ENCODE measurements at places on chromosomes 6 and 20. TPM values are rescaled to one million over a fixed set of nuclear protein-coding genes. Genes with fewer than 3 reads are reported as not detected.
A peak's percentile ranks its signal among the peaks of the same experiment; 100 is the strongest.

The RIOK1 gene
- total RNA-seq: 25.4 TPM

The DCDC2 gene
- 9.8 TPM for total RNA-seq

The MYBL2 gene
- 2.1 TPM for total RNA-seq

- no peak overlapping the region for H3K27ac ChIP-seq
- H3K4me1 ChIP-seq: no peaks in the 10 kb centered on the region
- no peak overlapping the region for H3K4me3 ChIP-seq
- DNase-seq: no peak
- H3K36me3 ChIP-seq: no peaks in the 10 kb centered on the region
Measured at GRCh38 chr6:18753076-18753475, 365.9 kb downstream of the RNF144B start.

- no peak for DNase-seq
- H3K27me3 ChIP-seq: no peaks in the 10 kb centered on the region
- H3K36me3 ChIP-seq: no peaks in the 10 kb centered on the region
- no peak overlapping the region for H3K4me3 ChIP-seq
- no peaks in the 10 kb centered on the region for H3K4me1 ChIP-seq
Measured at GRCh38 chr20:47770935-47771334, 14.3 kb downstream of the SULF2 start.

DNA sequence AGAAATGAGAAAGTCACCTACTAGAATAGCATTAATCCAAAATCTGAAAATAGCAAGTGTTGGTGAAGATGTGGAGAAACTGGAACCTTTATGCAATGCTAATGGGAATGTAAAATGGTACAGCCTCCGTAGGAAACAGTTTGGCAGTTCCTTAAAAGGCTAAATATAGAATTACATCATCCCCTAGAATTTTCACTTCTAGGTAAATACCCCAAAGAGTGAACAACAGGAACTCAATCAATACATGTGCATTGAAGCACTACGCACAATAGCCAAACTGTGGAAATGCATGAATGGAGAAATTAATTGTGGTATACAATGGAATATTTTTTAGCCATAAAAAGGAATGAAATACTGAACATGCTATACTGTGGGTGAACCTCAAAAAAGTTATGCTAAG lies 982.0 kb upstream of the FLRT3 start:
- no peaks in the 10 kb centered on the region for H3K4me1 ChIP-seq
- H3K36me3 ChIP-seq: no peaks in the 10 kb centered on the region
- H3K27ac ChIP-seq: no peak overlapping the region
- H3K27me3 ChIP-seq: no peaks in the 10 kb centered on the region

DNA sequence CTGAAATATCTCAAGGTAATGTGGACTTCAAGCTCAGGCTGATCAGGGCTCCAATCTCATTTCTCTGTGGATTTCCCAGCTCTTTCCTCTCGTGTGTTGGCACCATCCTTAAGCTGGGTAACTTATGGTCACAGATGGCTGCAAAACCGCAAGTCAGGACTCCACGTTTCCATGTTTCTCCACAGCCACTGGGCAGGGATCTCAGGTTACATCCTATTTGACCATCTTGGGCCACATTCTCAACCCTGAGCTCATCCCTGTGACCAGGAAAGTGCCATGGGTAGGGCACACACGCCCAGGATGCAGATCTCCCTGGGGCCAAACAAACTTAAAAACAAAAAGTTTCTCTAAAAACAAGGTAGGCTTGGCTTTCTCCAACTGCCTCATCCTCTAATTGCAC lies 15.4 kb downstream of the RPS6KA2 start:
- H3K4me1 ChIP-seq: no peaks in the 10 kb centered on the region
- DNase-seq: no peak
- H3K4me3 ChIP-seq: no peak overlapping the region
- peaks cover 14% of the 10 kb centered on the region for H3K36me3 ChIP-seq
- H3K27ac ChIP-seq: no peak overlapping the region

GRCh38 chr20:35305682-35306556 lies 13.7 kb upstream of the FAM83C start:
- H3K27me3 ChIP-seq: no peaks in the 10 kb centered on the region
- no peak for DNase-seq
- no peaks in the 10 kb centered on the region for H3K4me1 ChIP-seq
- no peak overlapping the region for H3K27ac ChIP-seq
- H3K4me3 ChIP-seq: no peak overlapping the region
- H3K36me3 ChIP-seq: peaks cover 10% of the 10 kb centered on the region

DNA sequence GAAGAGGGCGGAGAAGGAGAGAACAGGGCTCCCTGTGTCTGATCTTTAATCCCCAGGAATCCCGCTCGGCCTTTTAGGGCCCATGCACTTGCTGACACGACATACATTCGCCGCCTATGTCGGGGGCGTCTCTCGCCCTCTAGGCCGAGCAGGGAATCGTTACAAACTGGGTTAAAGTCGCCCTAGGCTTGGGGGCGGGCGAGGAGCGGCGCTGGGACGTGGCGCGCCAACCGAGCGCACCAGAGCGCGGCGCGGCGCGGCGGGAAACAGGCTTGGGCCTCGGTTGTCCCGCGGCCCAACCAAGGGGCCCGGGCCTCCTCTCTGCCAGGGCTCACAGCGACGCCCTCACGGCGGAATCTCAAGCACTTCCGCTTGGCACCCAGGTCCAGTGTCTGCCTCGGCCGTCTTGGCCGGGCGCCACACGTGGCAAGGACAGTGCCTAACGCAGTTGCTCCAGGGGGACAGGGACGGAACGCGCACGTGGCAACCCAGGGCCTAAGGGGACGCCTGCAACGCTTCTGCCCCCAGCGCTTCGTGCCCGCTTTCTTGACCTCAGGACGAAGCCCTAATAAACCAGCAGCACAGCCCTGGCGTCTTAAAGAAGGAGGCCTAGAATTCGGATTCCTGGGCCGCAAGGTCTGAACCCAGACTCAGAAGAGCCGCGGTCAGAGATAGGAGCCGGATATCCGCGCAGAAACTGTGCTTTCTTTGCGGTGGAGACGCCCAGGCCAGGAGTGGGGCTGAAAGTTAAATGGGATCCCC lies 71.5 kb downstream of the NCR2 start:
- no peak overlapping the region for H3K4me3 ChIP-seq
- H3K27ac ChIP-seq: no peak overlapping the region
- peak; percentile 51 for DNase-seq
- H3K4me1 ChIP-seq: no peaks in the 10 kb centered on the region
- no peaks in the 10 kb centered on the region for H3K27me3 ChIP-seq
- H3K36me3 ChIP-seq: no peaks in the 10 kb centered on the region

GRCh38 chr6:44058617-44059358 lies 68.5 kb downstream of the MRPL14 start:
- H3K36me3 ChIP-seq: no peaks in the 10 kb centered on the region
- H3K27ac ChIP-seq: peak overlapping the region; percentile 93
- H3K4me1 ChIP-seq: peaks cover 14% of the 10 kb centered on the region
- no peaks in the 10 kb centered on the region for H3K27me3 ChIP-seq
- DNase-seq: peak; percentile 64
